Fibroblast of the conjunctiva (primary cell): ENCODE measurements at places on chromosomes 4 and X.

GRCh38 chrX:47234583-47234982 is 1.8 kb downstream of the USP11 start:
- DNase-seq: no peak

DNA sequence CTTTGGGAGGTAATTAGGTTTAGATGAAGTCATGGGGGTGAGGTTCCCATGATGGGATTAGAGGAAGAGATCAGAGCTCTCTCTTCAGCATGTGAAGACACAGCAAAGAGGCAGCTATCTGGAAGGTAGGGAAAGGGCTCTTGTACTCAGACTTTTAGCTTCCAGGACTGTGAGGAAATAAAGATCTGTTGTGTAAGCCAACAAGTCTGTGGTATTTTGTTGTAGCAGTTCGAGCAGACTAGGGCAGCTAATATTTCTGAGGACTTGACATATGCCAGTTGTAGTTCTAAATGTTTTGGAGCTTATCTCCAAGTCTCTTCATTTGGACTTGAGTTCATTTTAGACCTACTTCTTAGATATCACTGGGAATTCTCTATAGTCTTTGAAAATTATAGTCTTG is 137.3 kb upstream of the PDE5A start:
- DNase-seq: no peak

DNA sequence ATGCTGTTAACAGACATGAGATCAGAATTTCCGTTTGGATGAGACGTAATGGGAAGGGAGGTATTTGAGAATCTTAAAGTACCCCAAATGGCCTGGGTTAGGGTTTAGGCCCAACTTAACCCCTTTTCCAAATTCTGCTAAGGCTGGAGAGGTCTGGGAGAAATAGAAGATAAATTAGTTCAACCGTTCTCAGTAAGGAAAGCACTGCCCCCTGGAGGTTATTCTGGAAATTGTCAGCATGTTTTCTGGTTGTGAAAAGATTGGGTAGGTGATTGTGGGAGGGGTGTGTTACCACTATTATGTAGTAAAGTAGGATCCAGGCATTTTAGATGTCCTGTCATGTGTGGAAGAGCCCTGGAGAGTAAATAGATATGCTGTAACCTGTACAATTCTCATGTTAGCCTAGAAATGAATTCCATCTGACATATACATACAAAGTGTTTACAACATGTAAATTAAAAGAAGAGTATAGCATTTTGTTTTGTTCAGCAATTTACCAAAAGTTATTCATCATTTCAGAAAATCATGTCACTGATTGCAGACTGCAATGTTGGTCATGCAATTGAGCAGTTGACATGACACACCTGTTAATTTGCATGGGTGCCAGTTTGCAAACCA is 26.8 kb upstream of the GRXCR1 start:
- DNase-seq: peak; percentile 8

- no peak for DNase-seq
Measured at GRCh38 chrX:48514126-48514806, 5.5 kb downstream of the PORCN start.

GRCh38 chr4:77395481-77395880 is 210.1 kb upstream of the CXCL13 start:
- no peak for DNase-seq

- no peak for DNase-seq
Measured at GRCh38 chr4:53709693-53710092, 118.4 kb upstream of the LNX1 start.

- no peak for DNase-seq
Measured at GRCh38 chrX:47158131-47158530, 13.1 kb downstream of the RBM10 start.
